ENCODE measurements at places on chromosomes 1 and 21.

GRCh38 chr1:2812136-2812535 lies 10.6 kb upstream of the TTC34 start:
- DNase-seq: no peak

DNA sequence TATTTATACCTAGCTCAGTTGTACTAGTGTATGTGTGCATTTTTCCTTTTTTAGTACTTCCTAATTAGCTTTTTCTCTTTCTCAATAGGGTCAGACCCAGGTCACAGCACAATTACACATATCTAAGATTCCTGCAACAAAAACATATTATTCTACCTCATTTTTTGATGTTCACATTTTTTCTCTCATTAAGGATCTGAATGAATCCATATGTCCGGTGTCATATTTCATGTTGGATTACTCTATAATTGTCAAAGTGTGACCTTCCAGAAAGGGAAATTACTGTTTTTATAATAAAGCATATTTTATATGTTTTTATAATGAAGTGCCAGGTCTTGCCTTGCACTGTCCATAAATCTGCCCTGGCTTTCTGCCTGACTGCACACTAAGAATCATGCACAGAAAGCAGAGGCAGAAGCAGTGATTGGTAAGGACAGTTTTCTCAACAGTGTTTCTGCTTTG lies 143.7 kb downstream of the KCNT2 start:
- DNase-seq: no peak

DNA sequence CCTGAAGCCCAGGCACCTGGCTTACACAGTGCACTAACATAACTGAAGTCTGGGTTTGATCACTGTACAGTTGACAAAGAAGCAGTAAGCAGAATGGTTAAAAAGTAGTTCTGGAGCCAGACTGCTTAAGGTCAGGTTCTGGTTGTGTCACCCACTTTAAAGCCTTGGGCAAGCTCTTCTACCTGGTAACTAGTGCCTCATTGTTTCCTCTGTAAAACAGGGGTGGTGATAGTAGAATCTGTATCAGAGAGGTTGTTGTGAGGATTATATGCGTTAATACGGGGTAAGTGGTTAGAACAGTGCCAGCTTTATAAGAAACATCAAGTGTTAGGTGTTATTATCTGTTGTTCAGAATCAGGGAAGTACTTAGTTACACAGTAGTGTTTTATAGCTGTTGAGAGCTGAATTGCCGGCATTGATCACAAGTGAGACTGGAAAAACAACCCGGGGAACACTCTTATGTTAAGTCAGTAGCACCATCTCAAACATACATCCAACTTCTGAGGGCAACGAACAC lies 3.7 kb downstream of the BACH1 start:
- no peak for DNase-seq

DNA sequence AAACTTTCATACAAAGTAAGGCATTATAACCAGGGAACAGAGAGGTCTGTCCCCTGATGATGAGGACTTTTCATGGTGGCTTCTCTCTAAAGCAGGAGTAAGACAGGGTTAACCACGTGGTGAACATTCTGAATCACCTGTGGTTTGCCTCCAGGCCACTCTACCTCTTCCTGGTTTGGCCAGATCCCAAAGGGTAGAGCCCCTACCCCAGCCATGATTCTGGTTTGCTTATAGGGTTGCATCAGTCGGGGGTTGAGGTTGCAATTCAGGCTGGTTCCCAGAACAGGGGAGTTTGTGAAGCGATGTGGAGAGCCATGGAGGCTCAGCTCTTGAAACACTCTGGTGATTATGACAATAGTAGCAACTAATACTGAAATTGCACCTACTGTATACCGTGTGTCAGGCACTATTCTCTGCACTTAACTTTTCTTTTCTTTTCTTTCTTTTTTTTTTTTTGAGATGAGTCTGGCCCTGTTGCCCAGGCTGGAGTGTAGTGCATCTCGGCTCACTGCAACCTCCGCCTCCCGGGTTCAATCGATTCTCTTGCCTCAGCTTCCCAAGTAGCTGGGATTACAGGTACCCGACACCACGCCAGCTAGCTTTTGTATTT lies 8.3 kb downstream of the CNR2 start:
- no peak for DNase-seq

DNA sequence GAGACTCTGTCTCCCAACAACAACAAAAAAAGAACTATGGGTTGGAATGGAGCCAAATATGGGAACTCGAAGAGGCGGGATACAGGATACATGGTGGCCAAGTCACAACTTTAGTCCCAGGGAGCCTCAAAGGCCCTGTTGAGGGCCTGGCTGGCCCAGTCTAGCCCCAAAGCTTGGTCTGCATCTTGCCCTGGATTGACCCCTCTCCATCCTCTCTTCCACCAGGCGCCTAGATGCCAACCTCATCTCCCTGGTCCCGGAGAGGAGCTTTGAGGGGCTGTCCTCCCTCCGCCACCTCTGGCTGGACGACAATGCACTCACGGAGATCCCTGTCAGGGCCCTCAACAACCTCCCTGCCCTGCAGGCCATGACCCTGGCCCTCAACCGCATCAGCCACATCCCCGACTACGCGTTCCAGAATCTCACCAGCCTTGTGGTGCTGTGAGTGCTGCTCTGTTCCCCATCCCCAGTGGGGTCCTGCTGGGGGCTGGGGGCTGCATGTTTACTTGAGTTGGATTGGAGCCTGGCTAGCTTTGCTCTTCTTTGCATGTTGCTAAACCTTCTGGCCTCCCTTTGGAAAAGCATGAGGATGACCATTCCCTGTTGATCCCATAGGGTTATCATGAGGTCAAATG lies 65.5 kb downstream of the UBE2T start:
- no peak for DNase-seq

- peak; percentile 78 for DNase-seq
Measured at GRCh38 chr1:202085682-202086373, 36.9 kb upstream of the GPR37L1 start.

DNA sequence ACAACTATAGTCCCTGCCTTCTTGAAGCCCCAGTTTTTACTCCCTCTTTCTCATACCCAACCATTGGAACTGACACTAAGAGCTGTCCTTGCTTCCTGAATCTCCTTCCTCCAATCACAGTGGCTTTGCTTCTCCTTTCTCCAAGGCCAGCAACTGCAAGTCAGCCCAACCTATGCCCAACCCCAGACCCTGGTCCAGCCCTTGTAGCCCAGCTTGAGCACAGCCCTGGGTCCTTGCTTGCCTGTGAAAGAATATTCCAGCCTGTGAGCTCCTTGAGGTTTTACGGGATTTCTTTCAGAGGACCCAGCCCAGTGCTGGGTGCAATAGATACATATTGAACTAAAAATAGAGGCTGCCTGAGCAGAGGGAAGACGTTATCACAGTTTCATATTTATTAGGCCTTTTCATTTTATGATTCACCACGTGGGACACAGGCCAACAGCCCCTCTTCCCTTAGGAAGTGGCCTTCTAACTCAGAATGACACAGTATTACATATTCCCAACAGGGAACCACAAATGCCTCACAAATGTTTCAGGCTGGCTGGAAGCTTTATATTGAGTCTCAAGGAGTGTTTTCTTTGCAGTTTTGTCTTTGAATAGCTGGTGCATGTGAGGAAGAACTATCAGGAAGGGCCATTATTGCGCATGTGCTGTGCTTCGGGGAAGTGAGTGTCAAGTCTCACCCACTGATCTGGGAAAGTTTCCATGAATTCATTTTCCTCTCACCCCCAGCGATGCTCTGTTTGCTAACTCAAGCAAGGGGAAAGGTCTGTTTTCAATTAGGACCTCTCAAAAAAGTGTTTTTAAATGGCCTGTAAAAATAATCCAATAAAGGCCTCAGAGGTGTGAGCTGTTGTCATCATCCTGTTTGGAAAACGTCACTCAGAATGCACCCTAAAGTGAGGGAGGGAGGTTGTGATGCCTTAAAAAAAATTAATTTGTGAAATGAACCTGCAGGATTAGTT lies 92.3 kb upstream of the NFIA start:
- no peak for DNase-seq

DNA sequence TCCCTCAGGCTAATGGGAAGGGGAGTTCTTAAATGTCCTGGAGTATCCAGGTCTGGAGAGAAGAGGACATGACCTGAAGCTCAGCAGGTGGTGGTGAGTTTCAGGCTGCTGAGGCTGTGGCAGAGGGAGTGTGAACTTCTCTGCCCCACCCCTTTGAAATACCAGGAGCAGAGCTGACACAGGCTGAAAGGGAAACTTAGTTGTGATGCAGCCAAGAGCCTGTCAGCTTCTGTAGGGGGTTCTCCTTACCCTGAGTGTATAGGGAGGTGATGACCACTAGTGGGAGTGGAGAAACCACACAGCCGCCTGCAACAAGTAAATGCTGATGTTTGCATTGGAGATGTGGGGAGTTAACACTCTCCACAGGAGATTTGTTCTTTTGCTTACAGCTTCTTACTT lies 152.3 kb downstream of the FCRL5 start:
- DNase-seq: no peak

GRCh38 chr1:76418531-76418930 lies 344.0 kb downstream of the ST6GALNAC3 start:
- DNase-seq: no peak

GRCh38 chr1:176379626-176380339 lies 83.2 kb upstream of the PAPPA2 start:
- no peak for DNase-seq

GRCh38 chr1:61952675-61953074 lies 210.4 kb downstream of the PATJ start:
- no peak for DNase-seq

DNA sequence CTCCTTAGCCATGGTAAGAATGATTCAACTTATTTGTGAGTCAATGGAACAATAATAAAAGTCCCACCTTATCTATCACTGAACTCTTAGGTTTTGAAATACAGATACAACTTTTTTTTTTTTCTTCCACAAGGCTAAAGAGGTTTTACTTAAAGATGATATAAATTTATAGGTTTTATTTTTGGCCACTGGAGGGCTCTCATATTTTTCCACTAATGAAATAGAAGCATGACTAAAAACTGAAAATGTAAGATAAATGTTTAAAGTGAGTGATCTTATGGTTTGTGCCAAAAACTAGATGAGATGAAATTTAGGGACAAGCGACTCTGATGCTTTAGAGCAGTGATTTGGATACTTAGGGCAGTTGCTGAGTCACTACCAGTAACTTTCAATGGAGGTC lies 499.0 kb downstream of the NUF2 start:
- DNase-seq: no peak

GRCh38 chr1:109304226-109304920 lies 2.4 kb downstream of the MYBPHL start:
- DNase-seq: no peak

DNA sequence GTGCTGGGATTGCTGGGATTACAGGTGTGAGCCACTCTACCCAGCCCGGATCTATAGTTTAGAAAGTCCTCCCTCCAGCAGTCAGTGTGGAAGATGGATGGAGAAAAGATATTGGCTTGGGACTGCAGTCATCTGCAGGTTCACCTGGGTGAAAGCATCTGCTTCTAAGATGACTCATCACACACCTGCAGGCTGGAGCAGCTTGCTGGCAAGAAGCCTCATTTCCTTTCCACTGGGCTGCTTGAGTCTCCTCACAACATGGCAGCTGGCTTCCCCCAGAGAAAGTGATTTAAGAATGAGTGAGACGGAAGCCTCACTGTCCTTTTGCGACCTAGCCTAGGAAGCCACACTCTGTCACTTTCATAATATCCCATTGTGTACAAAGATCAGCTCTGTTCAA lies 50.0 kb downstream of the FOXO6 start:
- DNase-seq: no peak

GRCh38 chr21:45125357-45125756 lies 51.0 kb downstream of the ADARB1 start:
- no peak for DNase-seq

GRCh38 chr1:19909971-19910370 lies 13.4 kb downstream of the PLA2G2E start:
- DNase-seq: no peak

DNA sequence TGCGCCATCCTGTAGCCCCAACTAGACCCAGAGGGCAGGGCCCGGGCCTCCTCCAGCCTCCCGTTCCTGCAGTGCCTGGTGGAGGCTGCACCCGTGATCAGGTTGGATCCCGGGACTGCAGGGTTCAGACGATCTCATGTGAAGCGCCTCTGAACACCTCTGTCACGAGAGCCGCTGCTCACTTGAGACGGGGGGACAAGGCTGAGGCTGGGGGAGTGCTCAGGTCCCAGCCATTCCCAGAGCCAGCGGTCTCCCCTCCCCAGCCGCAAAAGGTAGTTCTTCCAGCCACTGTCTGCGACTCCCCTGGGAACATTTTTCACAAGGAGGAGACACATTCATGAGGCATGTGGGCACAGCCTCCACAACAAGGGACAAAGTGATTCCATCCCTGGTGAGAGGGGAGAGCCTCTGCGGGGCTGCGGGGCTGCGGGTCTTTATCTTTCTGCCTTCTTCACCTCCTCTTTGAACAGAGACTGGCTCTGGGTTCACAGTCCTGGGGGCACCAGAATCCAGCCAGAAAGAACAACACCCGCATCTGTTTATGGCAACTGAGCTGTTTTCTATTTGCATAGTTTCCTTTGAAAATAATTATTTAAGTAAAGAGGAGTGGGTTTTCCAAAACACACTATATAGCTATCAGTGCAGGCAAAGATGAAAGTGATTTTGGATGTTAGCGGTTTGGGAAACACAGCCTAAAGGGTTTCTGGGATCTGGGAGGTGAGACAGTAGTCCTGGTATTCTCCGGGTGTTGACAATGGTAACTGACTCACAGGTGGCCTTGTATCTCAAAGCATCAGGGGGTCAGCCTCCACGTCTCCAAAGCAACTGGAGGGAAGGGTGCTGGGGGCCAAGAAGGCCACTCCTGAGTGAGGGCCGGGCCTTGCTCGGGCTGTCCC lies 13.0 kb upstream of the LDLRAP1 start:
- no peak for DNase-seq

- DNase-seq: no peak
Measured at GRCh38 chr1:218718206-218718605, 373.1 kb downstream of the TGFB2 start.

DNA sequence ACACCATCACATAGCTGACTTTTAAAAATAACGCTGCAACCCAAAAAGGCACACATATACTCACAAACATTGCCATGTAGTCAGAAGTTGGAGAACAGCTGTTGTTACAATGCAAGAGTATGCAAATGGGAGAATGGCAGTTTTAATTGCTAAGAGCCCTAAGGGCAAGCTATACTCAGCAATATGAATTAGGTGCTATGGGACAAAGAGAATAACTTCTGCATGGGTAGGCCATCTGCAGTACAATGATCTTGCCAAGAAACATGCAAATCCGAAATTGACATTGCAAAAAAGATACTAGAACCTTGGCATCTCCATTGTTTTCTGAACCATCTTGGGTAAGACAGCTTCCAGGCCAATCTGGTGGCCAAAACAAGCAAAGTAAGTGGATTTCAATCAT lies 697.8 kb downstream of the LRRIQ3 start:
- DNase-seq: no peak
